Suprapubic skin (tissue), 4 donors: ENCODE measurements at places on chromosomes 3 and 15.
A peak's percentile ranks its signal among the peaks of the same experiment; 100 is the strongest.

GRCh38 chr15:62545467-62546227 is 380.6 kb upstream of the C2CD4B start:
- no peak for DNase-seq

DNA sequence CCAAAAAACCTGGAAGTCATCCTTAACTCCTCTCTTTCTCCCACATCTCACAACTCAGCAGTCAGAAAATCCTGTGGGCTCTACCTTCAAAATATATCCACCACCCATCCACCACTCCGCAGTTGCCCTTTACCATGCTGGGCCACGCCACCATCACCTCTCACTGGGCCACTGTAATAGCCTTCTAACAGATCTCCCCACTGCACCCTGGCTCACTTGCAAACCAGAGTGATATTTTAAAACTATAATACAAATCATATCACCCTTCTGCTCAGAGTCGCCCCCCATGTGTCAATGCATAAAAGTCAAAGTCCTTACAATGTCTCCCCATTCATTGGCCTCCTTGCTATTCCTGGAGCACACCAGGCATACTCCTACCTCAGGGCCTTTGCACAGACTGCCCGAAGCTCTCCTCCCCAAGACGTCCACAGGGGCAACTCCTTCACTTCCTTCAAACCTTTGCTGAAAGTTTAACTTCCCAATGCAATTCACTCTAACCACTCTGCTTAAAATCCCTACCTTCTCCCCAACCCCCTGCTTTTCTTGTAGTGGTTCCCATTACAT is 1.5 kb upstream of the LIPC start:
- no peak for DNase-seq

DNA sequence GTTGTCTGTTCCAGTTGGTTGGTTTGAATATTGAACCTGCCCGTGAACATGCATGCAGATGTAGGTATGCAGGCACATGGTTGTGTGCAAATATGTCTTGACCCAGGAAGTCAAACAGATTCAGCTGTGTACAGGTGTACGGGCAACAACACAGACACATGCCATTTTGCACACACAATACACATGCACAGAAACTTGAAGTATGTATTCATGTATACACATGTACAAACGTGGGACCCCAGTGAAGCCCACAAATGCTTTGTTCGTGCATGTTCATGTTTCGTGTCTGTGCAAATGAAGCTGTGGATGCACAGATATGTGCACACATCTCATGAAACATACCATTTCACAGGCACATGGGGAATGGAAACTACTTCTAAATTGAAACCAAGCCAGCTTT is 30.7 kb downstream of the IDH3A start:
- DNase-seq: no peak

GRCh38 chr15:88909956-88910831 is 3.0 kb downstream of the MFGE8 start:
- no peak for DNase-seq

DNA sequence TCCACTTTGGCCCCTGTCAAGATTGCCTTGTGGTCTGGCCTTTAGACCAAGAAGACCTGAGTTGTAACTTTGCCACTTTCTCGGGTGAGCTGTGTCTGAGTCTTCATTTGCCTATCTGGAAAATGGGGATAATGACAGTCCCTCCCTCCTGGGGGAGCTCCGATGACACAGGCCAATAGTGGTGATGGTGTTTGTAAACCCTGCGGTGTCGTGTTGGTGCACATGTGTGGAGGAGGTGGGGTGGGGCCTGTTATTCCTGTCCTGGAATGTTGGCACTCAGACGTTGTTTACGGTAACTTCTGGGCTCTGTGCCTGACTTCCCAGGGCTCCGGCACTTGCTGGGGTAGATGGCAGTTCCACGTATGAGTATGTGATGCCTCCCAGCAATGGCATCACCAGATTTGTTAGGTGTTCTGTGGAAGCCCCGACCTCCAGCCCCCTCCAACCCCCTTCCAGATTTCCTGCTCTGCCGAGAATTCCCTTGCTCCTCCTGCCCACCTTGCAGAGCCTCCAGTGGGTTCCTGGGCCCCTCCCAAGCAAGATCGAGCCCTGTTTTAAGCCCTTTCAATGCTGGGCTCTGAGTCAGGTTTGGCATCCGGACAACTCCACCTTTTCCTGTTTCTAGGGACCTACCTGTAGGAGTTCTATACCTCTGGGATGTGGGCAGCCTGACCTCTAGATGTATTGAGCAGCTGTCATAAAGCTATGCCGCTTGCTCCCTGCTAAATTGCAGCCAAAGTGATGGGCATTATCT is 31.4 kb downstream of the HRH1 start:
- peak; percentile 85 for DNase-seq

DNA sequence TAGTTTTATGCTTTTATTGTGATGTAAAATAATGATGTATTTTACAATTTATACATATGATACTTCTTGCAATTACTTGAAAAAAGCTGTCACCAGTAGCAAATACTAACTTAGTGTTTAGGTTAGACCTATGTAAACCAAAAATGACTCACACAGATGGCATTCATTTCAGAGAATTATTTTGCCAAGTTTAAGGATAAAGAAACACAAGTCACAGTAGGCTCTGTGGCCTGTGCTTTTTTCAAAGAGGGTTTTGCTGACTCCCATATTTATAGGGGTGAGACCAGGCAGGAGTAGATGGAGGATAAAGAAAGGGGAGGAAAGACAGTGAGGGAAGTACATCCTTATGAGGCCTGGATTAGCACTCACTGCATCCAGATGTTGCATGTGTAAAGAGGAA is 356.6 kb upstream of the NPAP1 start:
- DNase-seq: no peak

GRCh38 chr15:99180086-99180963 is 69.1 kb downstream of the TTC23 start:
- no peak for DNase-seq

DNA sequence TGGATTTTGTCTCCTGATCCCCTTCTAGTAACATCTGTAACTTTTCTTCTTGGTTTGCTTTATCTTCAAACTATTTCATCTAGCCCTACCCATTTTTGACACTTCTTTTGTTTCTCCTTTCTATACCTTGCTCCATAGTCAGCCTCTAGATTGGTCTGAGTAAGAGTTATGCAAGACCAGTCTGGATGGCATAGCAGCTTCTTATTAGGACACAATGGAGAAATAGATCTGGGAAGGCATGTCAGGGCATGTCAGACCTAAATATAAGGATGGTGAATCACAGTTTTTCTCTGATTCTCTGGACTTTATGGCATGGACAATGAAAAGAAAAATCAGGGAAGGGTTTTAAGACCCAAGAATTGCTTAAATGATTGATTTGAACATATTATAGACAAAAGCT is 452.5 kb downstream of the RAP2B start:
- no peak for DNase-seq

- DNase-seq: no peak
Measured at GRCh38 chr15:71570736-71571135, 239.6 kb upstream of the NR2E3 start.

DNA sequence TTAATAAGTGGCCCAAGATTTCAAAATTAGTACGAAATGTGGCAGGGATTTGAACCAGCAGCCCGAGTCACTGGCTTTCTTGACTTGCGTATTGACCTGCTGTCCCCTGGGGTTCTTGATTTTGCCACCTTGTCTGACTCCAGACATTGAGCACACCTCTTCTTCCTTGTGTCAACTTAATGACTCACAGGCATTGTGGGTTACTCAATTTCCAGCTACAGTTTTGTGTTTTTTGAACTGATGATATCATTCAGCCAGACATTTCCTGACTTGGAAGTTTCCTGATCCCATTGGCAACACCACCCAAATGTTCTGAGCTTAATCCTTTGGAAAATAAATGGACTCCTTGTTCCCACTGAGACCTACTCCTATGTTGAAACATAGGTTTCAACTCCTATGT is 64.2 kb downstream of the MOBP start:
- no peak for DNase-seq

- no peak for DNase-seq
Measured at GRCh38 chr3:100128565-100128964, 14.3 kb upstream of the FILIP1L start.

GRCh38 chr15:88509321-88509720 is 37.2 kb downstream of the DET1 start:
- no peak for DNase-seq

DNA sequence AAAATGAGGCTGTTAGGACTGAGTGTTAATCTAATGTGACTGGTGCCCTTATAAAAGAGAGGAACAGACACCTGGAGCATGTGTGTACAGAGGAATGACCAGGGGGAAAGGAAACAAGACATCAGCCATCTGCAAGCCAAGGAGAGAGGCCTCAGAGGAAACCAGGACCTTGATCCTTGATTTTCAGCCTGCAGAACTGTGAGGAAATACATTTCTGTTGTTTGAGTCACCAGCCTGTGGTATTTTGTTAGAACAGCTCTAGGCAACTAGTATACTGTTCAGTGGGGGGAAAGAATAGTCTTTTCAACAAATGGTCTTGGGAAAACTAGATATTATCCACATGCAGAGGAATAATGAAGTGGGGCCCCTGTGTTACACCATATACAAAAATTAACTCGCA is 80.6 kb downstream of the CCR1 start:
- DNase-seq: no peak

- no peak for DNase-seq
Measured at GRCh38 chr3:133563186-133563591, 10.3 kb upstream of the CDV3 start.

- no peak for DNase-seq
Measured at GRCh38 chr15:67784090-67784781, 41.1 kb upstream of the SKOR1 start.

GRCh38 chr3:106593381-106593780 is 724.6 kb upstream of the CBLB start:
- DNase-seq: no peak

GRCh38 chr15:36791844-36792571 is 212.6 kb downstream of the CDIN1 start:
- no peak for DNase-seq

DNA sequence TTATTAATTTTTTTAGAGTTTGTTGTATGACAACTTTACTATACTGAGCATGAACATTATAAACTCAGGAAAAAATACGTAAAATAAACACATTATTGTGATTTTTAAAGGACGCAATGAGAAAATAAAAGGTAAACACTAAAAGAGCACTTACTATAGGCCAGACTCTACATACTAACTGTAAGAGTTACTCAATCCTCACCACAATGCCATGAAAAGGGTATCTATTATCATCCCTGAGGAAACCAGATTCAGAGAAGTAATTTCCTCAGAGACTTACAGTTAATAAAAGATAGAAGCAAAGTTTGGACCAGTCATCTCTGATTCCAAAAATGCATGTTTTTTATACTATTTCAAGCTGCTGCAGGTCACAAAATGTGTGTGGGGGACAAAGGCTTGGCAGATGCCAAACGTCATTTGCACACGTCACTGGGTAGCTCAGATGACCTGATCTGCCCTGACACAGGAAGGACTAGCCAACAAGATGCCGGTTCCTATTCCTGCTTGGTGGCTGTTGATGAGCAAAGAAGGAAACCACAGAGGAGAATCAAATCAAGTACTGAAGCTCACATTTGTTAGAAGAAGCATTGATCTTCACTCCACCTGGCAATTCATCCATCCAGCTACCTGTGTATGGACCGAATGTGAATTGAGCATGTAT is 42.3 kb downstream of the KLHL6 start:
- DNase-seq: no peak

DNA sequence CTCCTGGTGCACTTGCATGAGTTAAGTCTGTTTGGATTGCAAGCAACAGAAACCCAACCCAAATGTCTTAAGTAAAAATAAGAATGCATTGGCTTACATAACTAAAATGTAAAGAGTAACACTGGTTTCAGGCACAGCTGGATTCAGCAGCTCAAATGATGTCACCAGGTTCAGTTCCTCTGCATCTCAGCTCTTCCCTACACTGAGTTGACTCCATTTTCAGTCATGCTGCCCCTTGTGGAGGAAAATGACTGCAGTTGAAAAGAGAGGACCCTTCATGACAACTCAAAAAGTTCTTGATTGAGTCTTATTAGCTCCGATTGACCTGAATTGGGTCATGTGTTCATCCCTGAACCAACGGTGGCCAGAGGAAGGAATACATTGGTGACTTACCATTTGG is 138.5 kb upstream of the ABI3BP start:
- DNase-seq: no peak

DNA sequence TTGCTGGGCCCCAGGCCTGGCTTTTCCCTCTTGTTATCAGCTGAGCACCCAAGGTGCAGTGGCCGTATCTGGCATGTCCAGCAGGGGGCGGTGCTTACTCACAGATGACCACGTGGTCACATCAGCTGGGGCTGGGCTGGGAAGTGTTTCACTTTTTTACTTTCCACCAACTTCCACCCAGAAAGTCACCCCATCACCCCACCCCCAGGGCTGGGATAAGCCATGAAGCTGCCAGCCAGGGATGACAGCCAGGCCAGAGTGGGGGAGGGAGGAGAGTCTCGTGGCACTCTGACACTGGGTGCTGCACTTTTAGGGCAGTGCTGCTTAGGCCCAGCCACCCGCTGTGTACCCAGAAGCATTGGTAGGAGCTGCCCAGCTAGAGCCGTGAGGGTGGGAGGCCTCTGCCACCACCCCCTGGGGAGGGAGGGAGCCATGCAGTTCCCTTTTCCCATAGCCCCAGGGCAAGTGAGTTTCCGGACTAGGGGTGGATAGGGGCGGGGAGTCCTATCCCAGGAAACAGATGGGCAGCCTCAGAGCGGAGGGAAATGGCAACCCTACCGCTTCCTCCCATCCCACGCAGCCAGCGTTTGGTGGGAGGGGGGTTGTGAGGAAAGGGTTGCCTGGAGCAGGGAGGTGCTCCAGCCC is 6.1 kb downstream of the PPCDC start:
- peak; percentile 97 for DNase-seq

- DNase-seq: no peak
Measured at GRCh38 chr15:36175741-36176291, 403.6 kb upstream of the CDIN1 start.

DNA sequence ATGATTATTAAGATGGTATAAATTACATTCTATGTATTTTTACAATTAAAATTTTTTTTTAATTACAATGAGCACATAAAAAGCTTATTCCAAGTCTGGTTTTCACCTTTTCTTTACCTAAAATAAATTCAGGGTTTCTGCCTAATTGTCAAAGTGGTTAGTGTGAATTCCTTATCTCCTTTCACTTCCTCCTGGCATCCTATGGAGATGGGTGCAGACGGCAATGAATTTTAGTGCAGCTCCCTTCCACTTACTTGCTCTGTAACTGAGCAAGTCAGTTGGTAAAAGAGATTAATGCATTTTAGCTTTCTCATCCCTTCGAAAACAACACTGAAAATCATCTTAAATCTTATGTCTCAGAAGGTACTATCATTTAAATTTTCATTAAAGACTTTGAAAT is 13.1 kb downstream of the HDGFL3 start:
- no peak for DNase-seq

GRCh38 chr3:58691997-58692396 is 25.4 kb upstream of the FAM3D start:
- DNase-seq: no peak

GRCh38 chr3:122948408-122948807 is 79.2 kb downstream of the SEMA5B start:
- no peak for DNase-seq
